Cerebellum (tissue), 4 donors: ENCODE measurements at places on chromosomes 16 and 17. TPM values are rescaled to one million over a fixed set of nuclear protein-coding genes. Genes with fewer than 3 reads are reported as not detected.

C16orf96 gene
- 0.18 TPM for total RNA-seq

CA5A gene
- not detected for total RNA-seq

LITAFD gene
- total RNA-seq: not detected

MYLK3 gene
- 1.3 TPM for total RNA-seq

NXPH3 gene
- total RNA-seq: 4.6 TPM

- DNase-seq: no peak
Measured at GRCh38 chr16:57238682-57239081, 6.4 kb upstream of the ARL2BP start.

- DNase-seq: no peak
Measured at GRCh38 chr16:57588831-57589230, 39.6 kb upstream of the ADGRG1 start.

GRCh38 chr16:85157813-85158742, 45.8 kb upstream of the CIBAR2 start:
- no peak for DNase-seq

DNA sequence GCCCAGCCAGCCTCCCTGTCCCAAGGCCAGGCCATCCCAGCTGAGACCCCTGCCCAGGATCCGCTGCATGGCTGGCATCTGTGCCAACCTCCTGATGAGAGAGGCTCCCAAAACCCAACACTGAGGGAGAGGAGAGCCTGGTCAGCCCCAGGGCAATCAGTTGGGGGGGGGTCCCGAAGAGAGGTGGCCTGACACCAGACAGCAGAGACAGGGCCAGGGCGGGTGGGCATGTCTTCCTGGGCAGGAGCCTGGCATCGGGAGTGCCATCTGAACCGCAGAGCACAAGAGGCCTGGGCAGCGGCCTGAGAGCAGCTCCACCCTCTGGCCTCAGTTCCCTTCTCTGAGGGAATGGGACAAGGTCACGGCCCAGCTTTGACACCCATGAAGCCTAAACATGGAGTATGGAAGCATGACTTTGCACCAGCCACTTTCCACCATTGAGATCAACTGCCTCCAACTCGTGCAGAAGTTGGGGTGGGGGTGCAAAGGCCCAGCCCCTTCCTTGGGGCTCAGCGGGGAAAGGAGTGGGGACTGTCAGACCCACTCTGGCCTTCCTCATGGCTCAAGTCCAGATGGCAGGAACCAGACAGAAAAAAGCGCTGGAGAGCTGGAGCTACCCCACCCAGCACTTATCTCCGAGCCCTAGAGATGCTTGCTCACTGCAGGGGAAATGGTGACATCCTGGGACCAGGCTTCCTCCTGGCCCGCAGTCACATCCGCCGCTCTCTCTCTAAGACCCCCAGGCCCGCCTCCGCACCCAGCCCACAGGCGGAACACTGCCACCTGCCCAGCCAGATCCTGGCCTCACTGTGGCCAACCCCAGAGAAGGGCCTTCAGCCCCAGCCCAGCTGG, 9.7 kb downstream of the RHBDF2 start:
- DNase-seq: no peak
